Sigmoid colon (tissue), 7 donors: ENCODE measurements at places on chromosomes 7 and 10. TPM values are rescaled to one million over a fixed set of nuclear protein-coding genes. Genes with fewer than 3 reads are reported as not detected.

The GPR85 gene
- total RNA-seq: 0.16 TPM

The NT5C2 gene
- total RNA-seq: 46.2 TPM

GRCh38 chr7:44738051-44738723 lies 10.5 kb upstream of the ZMIZ2 start:
- H3K27me3 ChIP-seq: no peaks in the 10 kb centered on the region
- no peak overlapping the region for H3K4me3 ChIP-seq
- H3K27ac ChIP-seq: no peak overlapping the region
- no peak for DNase-seq
- no peaks in the 10 kb centered on the region for H3K4me1 ChIP-seq

DNA sequence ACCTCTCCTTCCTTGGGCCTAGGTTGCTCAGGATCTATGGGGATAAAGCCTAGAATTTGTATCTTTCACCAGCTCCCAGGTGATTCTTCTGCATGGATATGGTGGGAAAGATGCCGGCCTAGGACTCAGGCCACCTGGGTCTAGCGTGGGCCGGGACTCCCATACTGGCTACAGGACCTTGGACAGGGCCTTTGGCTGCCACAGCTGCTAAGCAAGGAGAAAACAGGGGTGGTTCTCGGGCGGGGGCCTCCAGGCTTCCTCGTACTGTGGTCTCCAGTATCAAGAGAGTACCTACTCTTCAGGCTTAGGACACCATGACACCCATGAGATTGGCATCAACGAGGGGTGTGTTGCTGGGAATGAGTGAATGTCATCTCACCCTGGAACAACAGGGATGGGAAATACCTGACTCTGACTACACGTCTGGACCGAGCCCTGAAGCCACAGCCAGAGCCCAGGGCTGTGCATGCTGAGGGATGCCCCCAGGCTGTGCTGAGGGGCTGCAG lies 120.3 kb upstream of the ADAM12 start:
- H3K36me3 ChIP-seq: no peaks in the 10 kb centered on the region
- no peak for DNase-seq
- H3K4me3 ChIP-seq: no peak overlapping the region
- H3K4me1 ChIP-seq: no peaks in the 10 kb centered on the region
- no peaks in the 10 kb centered on the region for H3K27me3 ChIP-seq

The UCMA gene
- not detected for total RNA-seq

DNA sequence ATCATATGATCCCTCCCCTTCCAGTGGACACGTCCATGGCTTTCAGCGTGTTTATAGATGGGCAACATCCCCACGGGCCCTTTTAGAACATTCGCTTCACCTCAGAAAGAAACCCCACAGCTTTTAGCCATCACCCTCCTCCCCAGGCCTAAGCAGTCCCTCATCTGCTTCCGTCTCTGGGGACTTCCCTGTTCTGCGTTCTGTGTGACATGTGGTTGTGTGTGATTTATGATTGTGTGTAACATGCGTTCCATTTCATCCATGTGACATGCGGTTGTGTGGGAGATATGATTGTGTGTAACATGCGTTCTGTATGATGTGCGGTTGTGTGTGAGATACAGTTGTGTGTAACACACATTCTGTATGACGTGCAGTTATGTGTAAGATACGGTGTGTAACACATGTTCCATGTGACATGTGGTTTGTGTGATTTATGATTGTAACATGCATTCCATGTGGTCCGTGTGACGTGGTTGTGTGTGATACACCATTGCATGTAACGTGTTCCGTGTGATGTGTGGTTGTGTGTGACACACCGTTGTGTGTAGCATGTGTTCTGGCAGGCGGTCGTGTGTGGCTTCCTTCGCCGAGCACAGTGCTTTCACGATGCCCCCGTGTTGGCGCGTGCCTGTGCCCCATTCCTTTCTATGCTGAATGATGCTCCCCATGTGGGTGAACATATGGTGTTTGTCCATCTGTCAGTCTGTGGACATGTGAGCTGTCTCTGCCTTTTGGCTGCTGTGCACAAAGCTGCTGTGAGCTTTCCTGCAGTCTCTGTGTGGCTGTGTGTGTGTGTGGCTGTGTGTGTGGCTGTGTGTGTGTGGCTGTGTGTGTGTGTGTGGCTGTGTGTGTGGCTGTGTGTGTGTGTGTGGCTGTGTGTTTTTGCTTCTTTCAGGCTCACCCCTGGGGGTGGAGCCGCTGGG lies 26.2 kb downstream of the PWWP2B start:
- H3K27me3 ChIP-seq: no peaks in the 10 kb centered on the region
- peak overlapping the region; percentile 88 for H3K27ac ChIP-seq
- H3K4me3 ChIP-seq: no peak overlapping the region
- H3K36me3 ChIP-seq: no peaks in the 10 kb centered on the region
